ENCODE measurements at places on chromosomes 2 and 18.
A peak's percentile ranks its signal among the peaks of the same experiment; 100 is the strongest.

DNA sequence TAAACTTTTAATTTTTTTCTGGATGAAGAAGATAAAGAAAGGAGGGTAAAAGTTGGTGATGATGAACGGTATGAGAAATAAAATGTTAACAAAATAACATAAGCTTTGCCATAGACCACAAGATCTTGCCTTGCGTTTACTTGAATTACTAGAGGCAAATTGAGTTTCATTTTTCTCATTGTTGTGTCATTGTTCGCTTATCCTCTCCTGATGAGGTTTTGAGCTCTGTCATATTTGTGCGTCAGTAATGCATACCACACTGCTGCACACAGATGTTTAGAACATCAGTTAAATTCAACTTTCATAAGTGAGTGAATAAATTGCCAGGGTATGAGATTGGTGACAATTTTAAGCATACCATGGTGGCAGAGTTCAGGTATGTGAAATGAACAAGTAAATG, 843.6 kb downstream of the SUCLG1 start:
- DNase-seq, result no peak
- no peak overlapping the region for H3K4me3 ChIP-seq
- no peaks in the 10 kb centered on the region for H3K27me3 ChIP-seq
- no peak overlapping the region for H3K27ac ChIP-seq

GRCh38 chr2:192500550-192501200, 305.9 kb upstream of the TMEFF2 start:
- no peak for DNase-seq
- no peak overlapping the region for H3K27ac ChIP-seq
- no peaks in the 10 kb centered on the region for H3K4me1 ChIP-seq
- H3K27me3 ChIP-seq, result no peaks in the 10 kb centered on the region
- H3K4me3 ChIP-seq, result no peak overlapping the region

GRCh38 chr2:83602753-83603152, 856.3 kb downstream of the SUCLG1 start:
- no peak for DNase-seq
- no peaks in the 10 kb centered on the region for H3K36me3 ChIP-seq
- no peak overlapping the region for H3K27ac ChIP-seq
- no peaks in the 10 kb centered on the region for H3K4me1 ChIP-seq

DNA sequence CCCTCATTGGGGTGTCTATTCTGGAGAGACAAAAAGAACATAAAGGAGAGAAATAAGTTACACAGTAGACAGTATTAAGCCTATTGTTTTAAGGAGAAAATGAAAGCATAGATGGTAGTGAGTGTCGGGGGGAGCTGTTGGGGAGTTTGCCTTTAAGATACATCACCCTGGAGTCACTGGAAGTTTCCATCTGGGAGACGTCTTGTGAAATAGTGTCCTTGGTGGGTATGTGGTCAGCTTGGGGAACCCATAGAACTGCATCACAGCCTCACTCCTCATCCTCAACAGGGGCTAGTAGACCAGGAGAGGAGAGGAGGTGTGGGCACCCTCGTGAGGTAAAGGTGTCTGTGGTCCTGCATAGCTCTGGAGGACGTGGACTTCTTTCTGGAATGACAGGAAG, 60.6 kb downstream of the RNF144A start:
- no peaks in the 10 kb centered on the region for H3K36me3 ChIP-seq
- no peak overlapping the region for H3K4me3 ChIP-seq
- no peaks in the 10 kb centered on the region for H3K27me3 ChIP-seq
- no peak for DNase-seq
- no peak overlapping the region for H3K27ac ChIP-seq

- H3K27me3 ChIP-seq, result no peaks in the 10 kb centered on the region
- H3K27ac ChIP-seq, result peak overlapping the region; percentile 97
- peak; percentile 16 for DNase-seq
- H3K4me3 ChIP-seq, result peak overlapping the region; percentile 97
- H3K36me3 ChIP-seq, result peaks cover 19% of the 10 kb centered on the region
- peaks cover 49% of the 10 kb centered on the region for H3K4me1 ChIP-seq
Measured at GRCh38 chr2:152716805-152717227, 445 bp downstream of the PRPF40A start.

DNA sequence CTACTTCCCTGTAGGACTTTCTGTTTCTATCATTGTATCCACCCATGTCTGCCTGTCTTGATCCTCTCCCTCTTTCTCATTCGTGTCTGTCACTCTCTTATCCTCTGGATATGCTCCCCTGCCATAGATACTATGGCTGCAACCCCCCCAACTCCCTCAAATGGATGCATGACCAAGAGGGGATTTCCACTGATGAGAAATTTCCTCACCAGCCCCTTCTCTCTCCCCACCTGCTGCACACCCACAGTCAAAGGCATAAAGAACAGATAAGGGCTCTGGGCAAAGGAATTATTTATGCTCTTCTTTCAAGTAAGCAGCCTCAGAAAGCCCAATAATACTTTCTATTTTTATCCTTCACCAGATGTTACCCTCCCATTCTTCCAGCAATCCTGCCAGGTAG, 121.3 kb downstream of the FOXI3 start:
- no peak overlapping the region for H3K27ac ChIP-seq
- H3K27me3 ChIP-seq, result peaks cover 8% of the 10 kb centered on the region
- H3K36me3 ChIP-seq, result no peaks in the 10 kb centered on the region

GRCh38 chr2:104769096-104769495, 84.8 kb upstream of the POU3F3 start:
- no peak overlapping the region for H3K4me3 ChIP-seq
- H3K27ac ChIP-seq, result no peak overlapping the region
- no peak for DNase-seq
- no peaks in the 10 kb centered on the region for H3K36me3 ChIP-seq

DNA sequence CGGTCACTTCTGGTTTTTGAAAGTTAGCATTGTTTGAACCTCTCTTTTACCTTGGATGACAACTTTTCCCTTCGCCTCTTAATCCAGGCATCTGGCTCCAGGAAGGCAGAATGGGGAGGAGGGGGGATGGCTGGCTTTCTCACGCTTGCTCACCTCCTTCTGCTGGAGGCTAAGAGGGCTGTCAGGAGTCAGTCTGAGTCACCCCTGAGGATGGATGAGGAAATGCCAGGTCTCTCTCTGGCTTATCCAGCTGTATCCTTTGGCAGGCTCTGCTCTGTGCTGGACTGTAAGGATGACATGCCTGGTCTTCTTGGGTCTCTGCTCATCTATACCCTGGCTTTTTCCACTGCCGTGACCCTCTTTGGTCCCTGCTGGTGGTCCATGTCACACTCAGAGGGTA, 142.9 kb upstream of the GYPC start:
- no peaks in the 10 kb centered on the region for H3K4me1 ChIP-seq
- DNase-seq, result no peak
- H3K27ac ChIP-seq, result no peak overlapping the region
- H3K36me3 ChIP-seq, result no peaks in the 10 kb centered on the region
- H3K27me3 ChIP-seq, result no peaks in the 10 kb centered on the region

DNA sequence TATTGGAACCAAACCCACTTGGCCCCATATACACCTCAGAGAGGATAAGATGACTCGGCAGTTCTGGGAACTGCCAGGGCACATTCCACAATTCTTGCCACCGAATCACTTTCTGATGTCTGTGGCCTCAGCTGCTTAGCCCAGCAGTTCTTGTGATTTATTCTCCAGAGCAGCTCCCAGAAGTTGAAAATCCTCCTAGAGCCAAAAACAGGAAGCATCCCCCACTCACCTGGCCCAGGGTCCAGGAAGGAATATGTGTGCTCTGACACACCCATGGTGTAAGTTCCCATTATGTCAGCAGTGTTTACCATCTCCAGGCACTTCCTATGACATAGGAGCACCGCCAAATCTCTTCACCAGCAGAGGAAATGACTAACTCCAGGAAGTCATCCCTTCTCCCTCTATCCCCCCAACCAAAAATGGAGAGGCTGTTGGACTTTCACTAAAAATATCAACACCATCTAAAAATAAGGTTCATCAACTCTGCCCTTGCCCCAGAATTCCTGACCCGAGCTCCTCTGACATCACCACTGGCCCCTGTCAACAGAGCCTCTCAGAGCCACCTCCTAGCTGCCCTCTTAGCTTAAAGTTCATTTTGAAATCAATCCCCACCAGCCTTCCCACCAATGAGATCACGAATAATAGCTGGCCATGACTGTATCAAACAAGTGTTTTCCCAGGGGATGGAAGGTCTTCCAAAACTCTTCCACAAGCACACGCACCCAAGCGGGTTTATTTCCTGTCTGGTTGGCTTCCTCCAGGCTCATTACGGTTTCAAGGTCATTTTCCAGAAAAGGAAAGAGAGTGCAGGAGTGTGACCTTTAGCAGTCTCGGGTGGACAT, 223.1 kb upstream of the PARD3B start:
- no peaks in the 10 kb centered on the region for H3K36me3 ChIP-seq
- H3K4me1 ChIP-seq, result no peaks in the 10 kb centered on the region
- H3K27ac ChIP-seq, result no peak overlapping the region

DNA sequence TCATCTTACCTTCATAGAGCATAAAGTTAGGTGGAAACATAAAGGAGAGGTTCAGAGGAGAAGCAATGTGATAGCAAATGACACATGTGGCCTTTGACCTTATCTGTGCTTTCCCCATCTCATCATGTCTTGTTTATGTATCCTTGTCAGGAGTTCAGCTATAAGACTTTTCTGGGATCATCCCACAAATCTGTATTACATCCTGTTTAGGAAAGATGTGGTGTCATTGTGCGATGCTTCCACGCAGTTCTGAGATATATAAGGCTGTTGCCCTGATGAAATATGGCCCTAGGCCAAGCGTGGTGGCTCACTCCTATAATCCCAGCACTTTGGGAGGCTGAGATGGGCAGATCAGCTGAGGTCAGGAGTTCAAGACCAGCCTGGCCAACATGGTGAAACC, 15.5 kb upstream of the MGAT5 start:
- H3K4me1 ChIP-seq, result peaks cover 38% of the 10 kb centered on the region
- DNase-seq, result no peak
- no peaks in the 10 kb centered on the region for H3K27me3 ChIP-seq
- H3K27ac ChIP-seq, result no peak overlapping the region

DNA sequence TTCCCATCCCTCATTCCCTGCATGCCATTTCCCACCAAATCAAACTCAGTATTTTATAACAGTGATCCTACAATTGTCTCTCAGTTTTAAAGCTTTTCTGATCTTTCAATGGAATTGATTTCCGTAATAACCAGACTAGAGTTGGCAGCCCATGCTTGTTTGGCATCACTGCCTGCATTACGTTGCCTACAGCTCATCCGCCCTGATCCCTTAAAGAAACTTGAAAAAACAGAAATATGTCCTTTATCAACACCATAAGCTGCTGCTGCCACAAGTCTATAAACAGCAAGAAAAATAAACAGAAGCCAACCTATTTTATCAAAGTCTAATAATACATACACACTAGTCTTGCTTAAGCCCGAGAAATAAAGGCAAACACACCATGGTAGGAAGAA, 331.0 kb downstream of the METTL4 start:
- H3K4me1 ChIP-seq, result no peaks in the 10 kb centered on the region
- H3K4me3 ChIP-seq, result no peak overlapping the region
- peaks cover 5% of the 10 kb centered on the region for H3K27me3 ChIP-seq
- no peaks in the 10 kb centered on the region for H3K36me3 ChIP-seq
- DNase-seq, result no peak
- H3K27ac ChIP-seq, result no peak overlapping the region

GRCh38 chr2:85872536-85873161, 16.1 kb downstream of the ST3GAL5 start:
- H3K27me3 ChIP-seq, result no peaks in the 10 kb centered on the region
- H3K4me3 ChIP-seq, result no peak overlapping the region
- DNase-seq, result no peak
- H3K36me3 ChIP-seq, result peaks cover 5% of the 10 kb centered on the region

- no peaks in the 10 kb centered on the region for H3K36me3 ChIP-seq
- H3K4me3 ChIP-seq, result no peak overlapping the region
- DNase-seq, result no peak
Measured at GRCh38 chr2:174807931-174808330, 43.7 kb upstream of the CHRNA1 start.

DNA sequence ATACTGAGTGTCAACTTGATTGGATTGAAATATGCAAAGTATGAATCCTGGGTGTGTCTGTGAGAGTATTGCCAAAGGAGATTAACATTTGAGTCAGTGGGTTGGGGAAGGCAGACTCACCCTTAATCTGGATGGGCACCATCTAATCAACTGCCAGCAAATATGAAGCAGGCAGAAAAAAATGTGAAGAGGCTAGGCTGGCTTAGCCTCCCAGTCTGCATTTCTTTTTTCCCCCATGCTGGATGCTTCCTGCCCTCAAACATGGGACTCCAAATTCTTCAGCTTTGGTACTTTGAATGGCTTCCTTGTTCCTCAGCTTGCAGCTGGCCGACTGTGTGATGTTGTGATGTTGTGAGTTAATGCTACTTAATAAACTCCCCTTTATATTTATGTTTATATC, 577.4 kb downstream of the CPS1 start:
- no peak overlapping the region for H3K4me3 ChIP-seq
- H3K27me3 ChIP-seq, result no peaks in the 10 kb centered on the region
- H3K27ac ChIP-seq, result no peak overlapping the region
- no peak for DNase-seq
- H3K4me1 ChIP-seq, result no peaks in the 10 kb centered on the region

DNA sequence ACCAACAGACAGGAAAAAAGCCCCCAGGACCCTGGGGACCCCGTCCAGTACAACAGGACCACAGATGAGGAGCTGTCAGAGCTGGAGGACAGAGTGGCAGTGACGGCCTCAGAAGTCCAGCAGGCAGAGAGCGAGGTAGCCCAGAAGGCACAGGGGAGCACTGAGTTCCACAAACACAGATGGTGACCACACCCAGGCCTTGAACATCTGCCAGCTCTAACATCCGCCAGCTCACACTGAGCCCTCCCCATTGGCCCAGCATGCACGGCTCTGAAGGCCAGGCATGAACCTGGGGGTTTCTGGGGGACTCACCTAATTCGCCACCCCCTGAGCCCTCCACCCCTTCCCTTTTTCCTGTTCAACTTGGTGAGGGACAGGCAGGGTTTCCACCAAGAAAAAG, 25.6 kb upstream of the PRLH start:
- no peak overlapping the region for H3K27ac ChIP-seq
- no peak for DNase-seq
- no peaks in the 10 kb centered on the region for H3K36me3 ChIP-seq
- H3K27me3 ChIP-seq, result no peaks in the 10 kb centered on the region
- H3K4me1 ChIP-seq, result no peaks in the 10 kb centered on the region

DNA sequence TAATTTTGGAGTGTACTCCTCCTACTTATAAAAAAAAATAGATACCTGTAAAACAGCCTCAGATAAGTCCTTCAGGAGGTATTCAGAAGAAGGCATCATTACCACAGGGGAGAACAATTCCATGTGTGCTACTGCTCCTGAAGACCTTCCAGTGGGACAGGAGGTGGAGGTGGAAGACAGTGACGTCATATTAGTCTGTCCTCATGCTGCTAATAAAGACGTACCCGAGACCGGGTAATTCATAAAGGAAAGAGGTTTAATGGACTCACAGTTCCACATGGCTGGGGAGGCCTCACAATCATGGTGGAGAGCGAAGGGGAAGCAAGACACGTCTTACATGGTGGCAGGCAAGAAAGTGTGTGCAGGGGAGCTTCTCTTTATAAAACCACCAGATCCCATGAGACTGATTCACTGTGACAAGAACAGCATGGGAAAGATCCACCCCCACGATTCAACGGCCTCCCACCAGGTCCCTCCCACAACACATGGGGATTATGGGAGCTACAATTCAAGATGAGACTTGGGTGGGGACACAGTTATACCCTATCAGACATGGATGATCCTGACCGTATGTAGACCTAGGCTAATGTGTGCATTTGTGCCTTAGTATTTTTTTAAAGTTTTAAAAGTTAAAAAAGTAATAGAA, 98.4 kb downstream of the NDUFA10 start:
- no peaks in the 10 kb centered on the region for H3K27me3 ChIP-seq
- peak overlapping the region; percentile 55 for H3K27ac ChIP-seq
- peak overlapping the region; percentile 82 for H3K4me3 ChIP-seq
- DNase-seq, result no peak
- no peaks in the 10 kb centered on the region for H3K36me3 ChIP-seq
- H3K4me1 ChIP-seq, result peaks cover 16% of the 10 kb centered on the region

- no peak for DNase-seq
- no peak within 1 kb of the TSS for H3K4me3 ChIP-seq
- peaks cover 12% of the 10 kb centered on the region for H3K4me1 ChIP-seq
- H3K36me3 ChIP-seq, result no peaks in the 10 kb centered on the region
Measured at GRCh38 chr2:70790136-70790828, at the start of gene FIGLA. TSS of gene FIGLA (minus strand) at chr2:70790643. CDS start at chr2:70790638, 5 bp downstream.

All from CD4-positive, CD25-positive, alpha-beta regulatory T cell (primary cell).